Activated CD4-positive, alpha-beta T cell treated with anti-CD3 and anti-CD28 coated beads, Interleukin-2, amount 10 ng/mL, durations not matched to agents 7 days and 5 days (primary cell): ENCODE measurements at places on chromosomes 3 and 15. TPM values are rescaled to one million over a fixed set of nuclear protein-coding genes. Genes with fewer than 3 reads are reported as not detected.

- no peaks in the 10 kb centered on the region for H3K36me3 ChIP-seq
- H3K27me3 ChIP-seq = peaks cover 30% of the 10 kb centered on the region
- H3K4me3 ChIP-seq = no peak overlapping the region
These were observed 93.0 kb downstream of the SSR3 start for GRCh38 chr3:156461889-156462288.

GRCh38 chr3:125051715-125052581, 3.8 kb downstream of the HEG1 start:
- H3K4me3 ChIP-seq = peak overlapping the region; percentile 90
- peaks cover 4% of the 10 kb centered on the region for H3K27me3 ChIP-seq
- peaks cover 57% of the 10 kb centered on the region for H3K4me1 ChIP-seq
- H3K27ac ChIP-seq = peak overlapping the region; percentile 83

GRCh38 chr3:541062-541801, 344.7 kb downstream of the CHL1 start:
- no peak overlapping the region for H3K4me3 ChIP-seq

DNA sequence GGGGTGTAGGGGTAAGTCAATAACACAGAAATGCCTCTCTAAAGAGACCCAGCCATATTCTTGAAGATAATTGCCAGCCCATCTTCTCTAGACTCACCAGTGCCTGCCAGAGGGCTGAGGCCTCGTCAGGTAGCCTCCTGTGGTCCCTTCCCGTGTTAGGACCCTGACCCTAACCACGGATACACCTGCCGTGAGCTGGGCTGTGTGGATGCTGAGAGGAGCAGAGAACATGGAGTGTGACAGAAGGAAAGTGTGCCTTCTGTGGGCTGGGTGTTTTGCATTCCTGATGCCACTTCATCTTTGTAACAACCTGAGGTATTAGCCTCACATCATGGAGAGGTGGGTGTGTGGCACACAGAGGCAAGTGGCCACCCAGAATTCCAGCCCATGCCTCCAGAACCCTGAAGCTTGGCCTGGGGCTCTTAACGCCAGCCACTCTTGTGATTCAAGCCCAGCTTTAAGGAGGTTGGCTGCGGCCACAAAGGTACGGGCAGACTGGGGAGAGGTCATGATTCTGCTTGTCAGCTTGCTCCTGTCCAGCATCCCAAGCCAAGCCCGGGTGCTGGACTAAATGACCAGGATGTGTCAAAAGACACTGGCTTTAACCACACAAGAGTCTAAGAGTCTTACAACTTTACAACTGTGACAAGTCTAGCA, 21.1 kb upstream of the ABTB1 start:
- no peak overlapping the region for H3K27ac ChIP-seq
- no peaks in the 10 kb centered on the region for H3K27me3 ChIP-seq
- no peak overlapping the region for H3K4me3 ChIP-seq
- no peaks in the 10 kb centered on the region for H3K4me1 ChIP-seq
- DNase-seq = no peak
- H3K36me3 ChIP-seq = no peaks in the 10 kb centered on the region

GADL1 gene
- not detected for total RNA-seq

SRGAP3 gene
- 3.2 TPM for total RNA-seq

APEH gene
- 137 TPM for total RNA-seq

SPTBN5 gene
- 1.2 TPM for total RNA-seq

DNA sequence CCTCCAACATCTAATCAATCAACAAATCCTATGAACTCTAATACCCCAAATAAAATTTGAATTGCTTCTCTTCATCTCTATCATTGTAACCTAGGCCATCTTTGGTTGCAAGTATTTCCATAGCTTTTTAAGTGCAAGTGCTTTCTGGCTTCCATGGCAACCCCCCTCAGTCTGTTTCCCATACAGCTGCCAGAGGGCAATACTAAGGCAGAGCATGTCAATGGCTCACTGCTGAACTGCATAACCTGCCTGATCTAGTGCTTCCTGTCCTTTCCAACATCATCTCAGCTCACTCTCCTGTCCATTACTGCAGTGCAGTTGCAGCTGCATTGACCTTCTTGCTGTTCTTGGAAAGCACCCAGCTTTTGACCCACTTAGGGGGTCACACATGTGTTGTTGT, 198.4 kb downstream of the WNT5A start:
- no peak overlapping the region for H3K27ac ChIP-seq
- no peak for DNase-seq
- no peaks in the 10 kb centered on the region for H3K27me3 ChIP-seq
- no peaks in the 10 kb centered on the region for H3K36me3 ChIP-seq

TRPM1 gene
- total RNA-seq = not detected

DNA sequence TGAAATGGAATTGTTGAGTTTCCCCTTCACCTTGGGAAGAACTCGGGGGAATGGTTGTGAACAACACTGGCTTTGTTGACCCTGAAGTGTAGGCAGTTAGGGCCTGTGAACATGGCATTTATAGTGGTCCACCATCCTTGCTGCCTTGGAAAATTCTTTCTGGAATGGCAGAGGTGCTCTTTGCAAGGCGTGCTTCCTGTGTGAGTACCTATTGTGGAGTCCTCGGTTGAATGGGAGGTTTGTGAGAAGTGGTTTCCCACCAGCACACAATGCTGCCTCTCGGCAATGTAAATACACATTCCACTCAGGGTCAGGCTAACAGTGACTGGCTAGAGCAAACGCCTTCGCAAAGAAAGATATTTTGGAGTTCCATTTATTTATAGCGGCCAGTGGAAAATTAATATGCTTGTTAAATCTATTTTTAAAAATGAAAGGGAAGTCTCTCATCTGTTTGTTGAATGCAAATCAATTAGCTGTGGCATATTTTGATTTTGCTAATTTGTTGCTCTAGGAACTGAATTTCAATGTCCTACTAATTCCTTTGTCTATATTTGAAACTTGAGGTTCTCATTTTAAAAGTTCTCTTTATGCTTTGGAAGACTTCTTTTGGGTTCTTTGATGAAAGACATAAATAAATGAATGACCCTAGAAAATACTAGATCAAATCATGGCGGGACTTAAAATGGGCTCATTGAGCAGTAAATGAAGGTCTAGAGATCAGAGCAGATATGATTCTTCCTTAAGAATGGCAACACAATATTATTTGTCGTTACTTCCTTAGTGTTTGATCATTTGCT, 59.5 kb downstream of the FNDC3B start:
- no peak overlapping the region for H3K27ac ChIP-seq
- peaks cover 63% of the 10 kb centered on the region for H3K4me1 ChIP-seq
- H3K36me3 ChIP-seq = peaks cover 17% of the 10 kb centered on the region
- DNase-seq = no peak
- peaks cover 5% of the 10 kb centered on the region for H3K27me3 ChIP-seq
- no peak overlapping the region for H3K4me3 ChIP-seq

PLCD1 gene
- 21.2 TPM for total RNA-seq

EIF4E3 gene
- 83.9 TPM for total RNA-seq

- no peaks in the 10 kb centered on the region for H3K27me3 ChIP-seq
- H3K4me1 ChIP-seq = no peaks in the 10 kb centered on the region
- DNase-seq = no peak
- no peaks in the 10 kb centered on the region for H3K36me3 ChIP-seq
These were observed 93.5 kb downstream of the WDR72 start for GRCh38 chr15:53665930-53666329.

DNA sequence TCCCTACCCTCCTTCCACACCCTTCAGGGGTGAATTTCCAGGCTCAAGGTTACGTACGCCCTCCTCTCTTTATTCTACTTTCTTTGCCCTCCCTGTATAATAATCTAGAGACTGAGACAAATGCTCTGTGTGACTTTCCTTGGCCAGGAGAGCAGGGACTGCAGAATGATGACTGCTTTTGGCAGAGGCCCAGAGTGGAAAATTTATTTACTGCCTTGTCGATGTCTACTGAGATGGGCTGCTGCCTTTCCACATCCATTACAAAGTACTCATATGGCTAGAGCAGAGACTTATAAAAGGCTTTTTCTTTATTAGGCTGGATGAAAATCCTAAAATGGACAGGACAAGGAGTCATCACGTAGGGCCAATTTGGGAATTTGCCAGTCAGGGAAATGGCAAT, 576.2 kb downstream of the TUSC7 start:
- no peaks in the 10 kb centered on the region for H3K36me3 ChIP-seq
- no peaks in the 10 kb centered on the region for H3K27me3 ChIP-seq
- H3K27ac ChIP-seq = no peak overlapping the region
- no peaks in the 10 kb centered on the region for H3K4me1 ChIP-seq
- H3K4me3 ChIP-seq = no peak overlapping the region

SH3BP5 gene
- total RNA-seq = 38.2 TPM

- no peaks in the 10 kb centered on the region for H3K27me3 ChIP-seq
- H3K36me3 ChIP-seq = peaks cover 19% of the 10 kb centered on the region
- H3K4me3 ChIP-seq = peak within 1 kb of the TSS; percentile 93
- peaks cover 40% of the 10 kb centered on the region for H3K4me1 ChIP-seq
- DNase-seq = peak; percentile 78
These were observed at the start of gene RAB27A for GRCh38 chr15:55289746-55290527. RAB27A (minus strand) TSS chr15:55289813; CDS start chr15:55234934, 54,879 bp downstream.

DNA sequence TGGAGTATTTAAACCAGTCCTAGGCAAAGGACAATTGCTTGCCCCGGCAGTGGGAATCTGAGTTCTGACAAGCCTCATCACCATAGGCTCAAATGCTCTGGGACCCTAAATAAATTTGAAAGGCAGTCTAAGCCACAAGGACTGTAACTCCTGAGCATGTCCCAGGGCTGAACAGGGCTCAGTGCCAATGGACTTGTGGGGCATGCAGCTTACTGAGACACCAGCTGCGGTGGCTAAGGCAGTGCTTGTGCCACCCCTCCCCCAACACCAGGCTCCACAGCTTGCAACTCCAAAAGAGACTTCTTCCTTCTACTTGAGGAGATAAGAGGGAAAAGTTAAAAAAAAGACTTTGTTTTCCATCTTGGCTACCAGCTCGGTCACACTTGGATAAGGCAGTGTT, 289.7 kb upstream of the DCBLD2 start:
- H3K27ac ChIP-seq = no peak overlapping the region
- no peaks in the 10 kb centered on the region for H3K27me3 ChIP-seq
- H3K36me3 ChIP-seq = no peaks in the 10 kb centered on the region
- H3K4me3 ChIP-seq = no peak overlapping the region
- no peak for DNase-seq

DNA sequence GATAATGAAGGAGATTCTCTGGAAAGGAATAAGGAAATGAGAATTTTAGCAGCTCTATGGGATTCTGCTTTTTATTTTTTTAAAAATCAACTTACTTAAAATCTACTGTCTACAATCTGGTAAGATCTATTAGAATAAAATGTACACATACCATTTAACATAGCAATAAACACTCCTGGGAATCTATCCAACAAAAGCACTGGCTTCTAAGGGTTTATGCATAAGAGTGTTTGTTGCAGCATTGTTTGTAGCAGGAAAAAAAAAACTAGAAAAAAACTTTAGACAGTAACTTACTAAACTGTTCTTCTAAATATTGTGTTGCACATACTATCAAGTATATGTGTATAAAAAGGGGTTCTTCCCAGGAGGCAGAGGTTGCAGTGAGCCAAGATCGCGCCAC, 15.7 kb upstream of the RBP1 start:
- H3K4me1 ChIP-seq = no peaks in the 10 kb centered on the region
- no peak overlapping the region for H3K4me3 ChIP-seq

SLC41A3 gene
- 26.0 TPM for total RNA-seq

SLC51A gene
- not detected for total RNA-seq

MYO5C gene
- total RNA-seq = 2.4 TPM

DNA sequence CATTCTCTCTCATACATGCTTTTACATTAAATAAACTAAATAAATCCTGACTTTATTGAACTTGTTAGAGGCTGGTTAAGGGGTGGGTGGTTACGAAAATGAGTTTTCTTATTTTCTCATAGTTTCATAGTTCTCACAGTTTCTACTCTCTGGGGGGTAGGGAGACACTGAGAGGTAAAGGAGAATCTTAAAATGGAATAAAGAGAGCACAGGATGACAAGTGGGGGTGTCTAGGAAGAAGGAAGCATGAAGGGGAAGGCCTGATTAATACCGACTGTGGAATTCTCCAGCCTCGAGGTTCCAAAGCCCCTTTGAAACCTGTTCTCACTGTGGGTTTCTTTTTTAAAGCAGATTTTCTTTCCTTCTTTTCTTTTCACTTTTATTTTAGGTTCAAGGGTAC, 66.4 kb upstream of the TRA2B start:
- H3K4me3 ChIP-seq = no peak overlapping the region
- H3K27me3 ChIP-seq = peaks cover 25% of the 10 kb centered on the region
- no peak for DNase-seq
- no peaks in the 10 kb centered on the region for H3K36me3 ChIP-seq
- no peaks in the 10 kb centered on the region for H3K4me1 ChIP-seq

GHSR gene
- total RNA-seq = not detected

GRCh38 chr15:67821784-67822440, 3.4 kb upstream of the SKOR1 start:
- peak overlapping the region; percentile 61 for H3K27ac ChIP-seq
- H3K27me3 ChIP-seq = peaks cover 82% of the 10 kb centered on the region
- no peak for DNase-seq

DNA sequence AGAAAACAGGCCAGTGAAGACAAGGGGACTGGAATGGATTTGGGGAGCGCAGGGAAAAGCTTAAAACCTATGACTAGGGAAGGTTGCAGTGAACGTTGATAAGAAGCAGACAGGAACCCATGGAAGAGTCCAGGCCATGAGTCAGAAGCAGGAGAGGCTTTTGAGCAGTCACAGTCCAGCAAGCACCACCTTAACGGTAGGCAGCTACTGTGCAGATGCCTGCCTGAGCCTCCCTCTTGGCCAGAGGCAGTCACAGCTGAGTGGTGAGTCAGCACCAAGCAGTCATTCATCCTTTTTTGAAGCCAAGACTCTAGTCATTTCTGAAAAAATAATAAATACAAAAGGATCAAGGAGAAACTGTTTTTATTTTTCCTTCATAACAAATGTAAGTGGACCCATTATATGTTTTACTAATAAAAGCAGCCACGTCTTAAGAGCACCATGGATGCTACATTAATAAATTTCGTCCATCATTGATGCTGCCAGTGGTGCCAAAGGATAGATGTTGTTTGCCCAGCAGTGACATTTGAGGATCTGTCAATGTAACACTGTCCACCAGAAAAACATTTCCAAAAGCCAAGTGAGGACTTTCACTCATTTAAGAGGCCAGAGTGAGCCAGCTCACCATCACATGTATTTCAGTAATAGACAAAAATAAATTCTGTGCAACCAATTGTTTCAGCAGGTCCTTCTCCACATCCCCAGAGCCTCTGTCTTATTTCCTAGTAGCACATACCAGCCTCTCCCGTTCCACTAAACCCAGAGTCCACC, 42.1 kb upstream of the ACTC1 start:
- no peak overlapping the region for H3K27ac ChIP-seq
- no peak for DNase-seq
- no peaks in the 10 kb centered on the region for H3K4me1 ChIP-seq
- H3K4me3 ChIP-seq = no peak overlapping the region

- H3K4me1 ChIP-seq = peaks cover 33% of the 10 kb centered on the region
- H3K36me3 ChIP-seq = peaks cover 68% of the 10 kb centered on the region
- H3K27me3 ChIP-seq = no peaks in the 10 kb centered on the region
- H3K27ac ChIP-seq = no peak overlapping the region
- no peak for DNase-seq
These were observed 8.6 kb downstream of the TFG start for GRCh38 chr3:100717637-100718487.

- H3K27ac ChIP-seq = no peak within 1 kb of the TSS
- H3K4me1 ChIP-seq = peaks cover 8% of the 10 kb centered on the region
- H3K4me3 ChIP-seq = peak within 1 kb of the TSS; percentile 41
- peaks cover 76% of the 10 kb centered on the region for H3K27me3 ChIP-seq
- H3K36me3 ChIP-seq = no peaks in the 10 kb centered on the region
These were observed at the start of gene FRMD4B for GRCh38 chr3:69385723-69386555. FRMD4B (minus strand) TSS chr3:69386088; CDS start chr3:69385989, 99 bp downstream.

GRCh38 chr3:49533031-49533430, 21.2 kb upstream of the BSN start:
- no peak overlapping the region for H3K4me3 ChIP-seq
- DNase-seq = no peak
- H3K27me3 ChIP-seq = no peaks in the 10 kb centered on the region
- H3K27ac ChIP-seq = no peak overlapping the region

- no peak overlapping the region for H3K4me3 ChIP-seq
- no peaks in the 10 kb centered on the region for H3K36me3 ChIP-seq
- DNase-seq = no peak
- H3K27ac ChIP-seq = no peak overlapping the region
These were observed 277.1 kb downstream of the EDEM1 start for GRCh38 chr3:5464649-5465048.

ADGRG7 gene
- total RNA-seq = not detected
